CD4-positive, alpha-beta T cell treated with Interleukin-6 for 4 hours (primary cell): ENCODE measurements at places on chromosomes 7 and 10.

GRCh38 chr10:74334221-74334620 is 183.2 kb downstream of the ADK start:
- DNase-seq: no peak

DNA sequence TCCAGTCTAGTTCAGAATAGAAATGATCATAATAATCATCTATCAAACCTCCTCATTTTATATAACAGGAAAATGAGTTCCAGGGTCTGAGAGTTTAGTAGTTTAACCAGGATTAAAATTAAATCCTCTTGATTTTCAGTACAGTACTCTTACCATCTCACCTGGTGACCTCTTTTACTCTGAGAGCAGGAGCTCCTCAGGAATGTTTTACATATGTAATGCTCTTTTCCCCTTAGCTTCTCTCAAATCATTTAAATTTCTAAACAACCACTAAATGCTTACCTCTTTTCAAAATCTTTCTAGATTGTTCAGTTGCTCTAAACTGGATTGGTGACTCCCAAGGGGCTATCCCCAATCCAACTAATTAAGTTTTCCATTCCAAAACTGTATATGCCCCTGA is 10.2 kb upstream of the PPP3CB start:
- no peak for DNase-seq

DNA sequence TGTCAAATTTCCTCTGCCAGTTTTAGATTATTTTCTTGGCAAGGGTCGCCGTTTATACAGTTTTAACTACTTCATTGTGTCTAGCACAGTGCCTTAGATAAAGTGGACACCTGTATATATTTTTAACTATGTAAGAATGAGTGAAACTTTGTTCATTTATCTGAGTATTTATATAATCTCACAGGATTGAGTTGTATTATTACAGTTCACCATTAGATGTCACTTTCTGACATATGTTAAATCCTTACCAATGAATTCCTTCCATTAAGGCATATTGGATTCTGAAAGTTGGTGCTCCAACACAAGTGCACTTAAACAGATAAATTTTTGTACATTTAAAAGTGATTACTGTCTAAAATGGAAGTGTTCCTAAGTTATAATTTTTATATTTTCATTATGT is 43.0 kb downstream of the ZMYND11 start:
- no peak for DNase-seq

DNA sequence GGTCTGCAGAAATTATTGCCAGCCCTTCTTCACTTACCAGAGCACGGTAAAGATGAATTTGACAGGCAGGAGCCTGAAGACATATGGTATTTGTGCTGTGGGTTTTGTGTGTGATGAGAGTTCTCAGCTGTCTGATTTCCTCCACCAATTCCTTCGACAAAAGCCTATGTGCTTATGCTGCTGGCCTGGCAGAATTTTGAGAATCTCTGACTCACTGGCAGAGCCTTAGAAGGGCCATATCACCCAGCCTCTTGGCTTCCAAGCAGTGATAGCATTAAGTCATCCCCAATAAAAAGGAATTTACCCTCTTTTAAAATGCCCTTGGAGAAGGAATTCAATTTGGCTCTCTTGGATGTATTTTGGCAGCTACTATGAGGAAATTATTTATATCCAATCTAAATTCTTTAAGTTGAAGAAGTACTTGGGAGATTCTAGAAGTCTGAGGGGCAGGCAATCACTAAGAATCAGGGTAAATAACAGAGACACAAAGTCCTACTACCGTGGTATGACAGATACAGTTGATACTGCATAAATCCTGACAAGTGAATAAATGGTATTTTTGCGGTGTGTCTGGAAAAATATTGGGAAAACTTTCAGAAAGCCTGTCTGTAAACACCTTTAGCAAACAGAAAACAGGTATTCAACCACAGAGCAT is 68.6 kb upstream of the EFCAB10 start:
- no peak for DNase-seq

DNA sequence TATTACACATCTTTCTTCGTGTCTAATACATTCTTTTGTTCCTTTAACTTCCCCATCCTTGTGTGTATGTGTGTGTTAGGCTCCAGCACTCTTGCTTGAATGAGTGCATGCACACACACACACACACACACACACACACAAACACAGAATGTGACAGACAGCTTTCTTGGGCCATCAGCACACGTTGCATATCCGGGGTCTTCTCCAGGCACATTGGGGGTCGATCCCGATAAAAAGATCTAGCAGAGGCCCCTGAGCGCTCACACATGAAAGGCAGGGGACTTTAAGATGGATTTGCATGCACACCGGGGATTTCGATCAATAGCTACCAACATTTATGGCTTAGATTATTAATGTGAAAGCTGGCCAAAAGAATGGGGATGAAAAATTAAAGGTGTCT is 4.5 kb downstream of the SKIDA1 start:
- DNase-seq: no peak

GRCh38 chr7:107944411-107945169 is 53.6 kb downstream of the DLD start:
- DNase-seq: no peak

GRCh38 chr10:95477175-95477520 is 84.0 kb downstream of the SORBS1 start:
- no peak for DNase-seq

DNA sequence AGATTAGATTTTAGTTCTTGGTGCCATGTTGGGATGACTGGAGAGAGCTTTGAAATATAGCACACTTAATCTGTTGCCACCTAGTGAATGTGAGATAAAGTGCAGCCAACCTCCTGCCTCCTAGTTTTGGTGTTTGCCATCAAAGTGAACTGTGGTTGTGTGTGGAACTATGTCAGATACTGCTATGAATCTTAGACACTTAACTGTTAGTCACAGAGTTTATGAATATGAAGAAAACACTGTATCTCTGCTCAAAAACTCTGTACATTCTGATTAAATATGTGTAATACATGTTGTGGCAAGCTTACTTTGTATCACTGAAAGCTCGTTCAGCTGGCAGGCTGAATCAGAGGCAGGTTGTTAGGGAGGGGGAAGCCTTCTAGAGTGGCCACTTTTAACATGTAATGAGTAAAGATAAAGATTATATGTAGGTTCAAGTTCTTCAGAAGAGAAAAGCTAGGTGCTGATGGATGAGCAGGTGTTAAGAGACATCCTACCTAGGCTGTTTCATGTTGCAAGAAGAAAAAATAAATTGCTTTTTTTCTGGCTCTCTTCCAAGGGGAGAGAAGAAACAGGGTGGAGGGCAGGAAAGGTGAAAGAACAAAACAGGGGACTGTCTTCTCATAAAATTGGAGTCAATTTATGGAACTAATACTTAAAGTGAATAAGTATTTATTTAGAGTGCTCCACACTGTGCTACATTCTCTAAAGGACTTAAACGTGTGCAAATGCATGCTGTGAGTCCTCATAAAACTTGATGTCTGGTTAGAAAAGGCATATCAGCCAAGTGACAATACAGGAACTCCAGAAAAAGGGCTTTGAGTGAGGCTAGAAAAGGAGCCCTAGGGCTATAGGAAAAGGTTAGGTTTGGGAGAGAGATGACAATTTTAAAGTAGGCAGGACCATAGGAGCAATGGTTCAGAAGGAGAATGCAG is 14.1 kb upstream of the LAMB1 start:
- DNase-seq: no peak

DNA sequence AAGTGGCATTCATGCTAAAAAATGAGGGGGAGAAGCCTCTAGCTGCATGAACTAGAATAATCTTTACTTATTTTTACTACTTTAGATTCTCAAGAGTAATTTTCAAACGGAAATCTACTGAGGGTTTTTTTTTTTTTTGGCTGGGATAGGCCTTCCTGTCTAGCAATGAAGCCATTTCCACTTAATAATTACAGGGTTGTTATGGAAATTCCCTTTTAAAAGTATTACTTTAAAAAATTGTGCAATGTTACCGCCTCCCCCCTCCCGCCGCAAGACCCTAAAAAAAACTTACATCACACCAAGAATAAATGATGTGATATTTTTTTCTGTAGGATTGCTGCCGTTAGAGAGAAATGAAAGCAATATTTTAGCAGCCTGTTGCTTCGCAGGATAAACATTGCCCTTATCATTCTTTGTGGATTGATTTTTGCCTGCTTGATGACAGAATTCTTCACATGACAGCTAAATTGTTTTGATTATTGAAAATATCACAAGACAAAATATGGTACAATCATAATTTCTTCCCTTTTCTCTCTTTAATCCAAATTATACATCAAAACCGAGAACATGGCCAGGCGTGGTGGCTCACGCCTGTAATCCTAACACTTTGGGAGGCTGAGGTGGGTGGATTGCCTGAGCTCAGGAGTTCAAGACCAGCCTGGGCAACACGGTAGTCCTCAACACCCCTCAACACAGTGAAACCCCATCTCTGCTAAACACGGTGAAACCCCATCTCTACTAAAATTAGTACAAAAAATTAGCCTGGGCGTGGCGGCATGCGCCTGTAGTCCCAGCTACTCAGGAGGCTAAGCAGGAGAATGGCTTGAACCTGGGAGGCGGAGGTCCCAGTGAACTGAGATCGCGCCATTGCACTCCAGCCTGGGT is 32.8 kb downstream of the ARL4A start:
- DNase-seq: no peak

DNA sequence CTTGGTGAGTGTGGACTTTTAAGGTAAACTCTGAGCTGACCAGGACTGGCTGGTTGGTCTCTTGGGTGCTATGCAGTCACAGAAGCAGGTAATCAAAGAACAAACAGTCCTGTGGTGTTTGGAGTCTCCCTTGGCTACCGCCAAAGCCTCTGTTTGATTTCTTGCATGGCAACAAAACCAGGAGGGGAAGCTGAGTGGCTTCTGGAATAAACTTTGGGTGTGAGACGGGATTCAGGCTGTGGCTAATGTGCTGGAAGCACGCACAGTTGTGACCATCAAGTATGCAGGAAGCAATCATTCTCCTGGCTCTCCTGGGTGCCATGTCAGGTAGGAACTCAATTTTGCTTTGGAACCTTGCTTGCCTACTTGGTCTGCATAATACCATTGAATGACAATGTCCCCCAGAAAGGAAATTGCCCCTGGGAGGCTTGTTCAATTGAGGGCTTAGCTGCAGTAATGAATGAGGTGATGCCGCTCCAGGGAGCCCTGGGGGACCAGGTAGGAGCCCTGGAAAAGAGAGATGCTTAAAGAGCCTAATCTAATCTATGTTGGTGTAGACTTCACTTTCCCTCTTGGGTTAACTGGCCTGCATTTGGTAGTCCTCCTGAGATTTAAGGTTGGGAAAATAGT is at the start of gene CDHR3:
Gene CDHR3, plus strand, starts transcription at position 227 of the 630 bp plus-strand sequence. Its CDS starts 55 bp downstream, at position 282.
- DNase-seq: no peak

DNA sequence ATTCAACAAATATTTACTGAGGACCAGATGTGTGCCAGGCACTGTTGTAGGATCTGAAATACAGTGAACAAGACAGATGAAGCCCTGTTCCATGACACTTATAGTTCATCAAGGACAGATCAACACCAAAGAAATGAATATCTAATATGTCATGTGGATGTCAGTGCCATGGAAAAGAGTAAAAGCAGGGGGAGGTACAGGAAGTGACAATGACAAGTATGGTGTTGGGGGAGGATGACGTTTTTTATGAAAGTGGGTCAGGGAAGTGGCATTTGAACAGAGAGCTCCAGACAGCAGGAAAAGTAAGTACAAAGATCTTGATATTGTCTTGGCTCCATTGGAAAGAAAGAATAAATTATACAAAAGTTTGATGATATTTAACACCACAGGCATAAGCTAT is 7.0 kb upstream of the SFMBT2 start:
- no peak for DNase-seq
